ENCODE measurements at places on chromosomes 2 and 18.
A peak's percentile ranks its signal among the peaks of the same experiment; 100 is the strongest.

DNA sequence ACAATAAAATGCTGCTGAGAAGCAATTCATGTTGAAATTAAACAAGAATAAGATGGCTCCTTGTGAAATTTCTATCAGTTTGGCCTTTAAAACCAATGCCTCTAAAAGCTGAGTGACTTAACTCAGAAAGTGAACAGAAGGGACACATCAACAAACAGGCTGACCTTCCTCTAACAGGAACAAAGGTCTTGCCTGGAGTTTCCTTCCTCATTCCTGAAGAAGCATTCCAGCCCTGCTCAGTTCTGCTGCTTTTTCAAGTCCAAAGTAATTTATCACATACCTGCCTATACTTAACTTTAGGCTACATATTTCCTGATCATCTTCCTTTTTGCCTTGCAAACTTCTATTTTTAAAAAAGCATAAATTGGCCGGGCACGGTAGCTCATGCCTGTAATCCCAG is 14.1 kb downstream of the PTRHD1 start:
- DNase-seq = no peak

DNA sequence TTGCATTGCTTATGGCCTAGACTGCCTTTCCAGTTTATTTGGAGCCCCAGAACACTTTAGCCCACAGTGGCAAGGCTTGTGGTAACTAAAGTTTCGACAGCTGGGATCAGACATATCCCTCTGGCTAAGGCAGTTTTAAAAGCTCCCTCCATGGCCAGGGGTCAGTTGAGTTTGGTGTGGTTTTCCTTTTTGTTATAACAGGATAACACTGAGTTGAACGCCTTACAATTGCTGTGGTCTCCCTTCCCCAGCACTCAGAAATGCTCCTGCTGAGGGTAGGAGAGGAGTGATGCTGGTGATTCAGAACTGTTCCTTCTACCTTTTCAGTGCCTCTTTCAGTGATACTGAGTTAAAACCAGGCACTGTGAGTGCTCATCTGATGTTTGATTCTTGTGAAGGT is 182.6 kb downstream of the GULP1 start:
- DNase-seq = no peak

GRCh38 chr18:26757263-26758019 is 108.1 kb downstream of the AQP4 start:
- no peak for DNase-seq

- no peak for DNase-seq
Measured at GRCh38 chr2:38620282-38620977, 17.7 kb upstream of the HNRNPLL start.

GRCh38 chr2:239195992-239196391 is 204.8 kb downstream of the HDAC4 start:
- DNase-seq = peak; percentile 5

- DNase-seq = no peak
Measured at GRCh38 chr2:19776941-19777514, 124.8 kb downstream of the TTC32 start.

DNA sequence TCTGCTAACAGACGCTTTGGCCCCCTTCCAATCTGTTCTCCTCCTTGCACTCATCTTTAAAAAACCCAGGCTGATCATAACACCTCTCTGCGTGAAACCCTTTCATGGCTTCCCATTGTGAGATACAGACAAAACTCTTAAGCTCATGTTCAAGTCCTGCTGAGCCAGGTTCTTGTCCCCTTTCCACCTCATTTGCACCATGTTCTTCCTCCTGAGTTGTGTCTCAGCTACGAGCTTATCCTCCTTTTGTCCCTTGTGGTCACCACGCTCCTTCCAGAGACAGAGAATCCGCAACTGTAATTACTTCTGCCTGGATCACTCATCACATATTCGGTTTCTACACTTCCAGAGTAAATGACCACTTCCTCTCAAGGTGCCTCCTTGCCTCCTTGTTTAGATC is 238.8 kb downstream of the ACTR3 start:
- DNase-seq = no peak

- peak; percentile 64 for DNase-seq
Measured at GRCh38 chr18:12296457-12296856, 11.6 kb upstream of the TUBB6 start.

GRCh38 chr18:27845897-27846296 is 331.0 kb downstream of the CDH2 start:
- peak; percentile 21 for DNase-seq

DNA sequence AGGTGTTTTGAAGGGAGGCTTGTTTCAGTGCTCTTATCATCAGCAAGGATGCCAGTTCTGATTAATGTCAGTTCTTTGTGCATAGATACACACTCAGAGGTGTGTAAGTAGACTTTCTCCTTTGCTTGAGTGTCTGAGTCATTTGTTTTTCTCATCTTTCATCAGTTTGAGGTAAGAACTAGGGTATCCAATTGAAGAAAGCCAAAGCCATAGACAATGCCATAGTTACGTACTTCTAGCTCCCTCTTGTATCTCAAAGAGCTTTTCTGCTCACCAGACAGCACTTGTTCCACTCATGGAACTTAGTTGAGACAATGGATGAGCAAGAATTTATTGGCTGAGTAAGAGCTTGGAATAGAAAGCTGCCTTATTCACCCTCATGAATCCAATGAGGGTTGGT is 520.1 kb downstream of the PIK3C3 start:
- no peak for DNase-seq

DNA sequence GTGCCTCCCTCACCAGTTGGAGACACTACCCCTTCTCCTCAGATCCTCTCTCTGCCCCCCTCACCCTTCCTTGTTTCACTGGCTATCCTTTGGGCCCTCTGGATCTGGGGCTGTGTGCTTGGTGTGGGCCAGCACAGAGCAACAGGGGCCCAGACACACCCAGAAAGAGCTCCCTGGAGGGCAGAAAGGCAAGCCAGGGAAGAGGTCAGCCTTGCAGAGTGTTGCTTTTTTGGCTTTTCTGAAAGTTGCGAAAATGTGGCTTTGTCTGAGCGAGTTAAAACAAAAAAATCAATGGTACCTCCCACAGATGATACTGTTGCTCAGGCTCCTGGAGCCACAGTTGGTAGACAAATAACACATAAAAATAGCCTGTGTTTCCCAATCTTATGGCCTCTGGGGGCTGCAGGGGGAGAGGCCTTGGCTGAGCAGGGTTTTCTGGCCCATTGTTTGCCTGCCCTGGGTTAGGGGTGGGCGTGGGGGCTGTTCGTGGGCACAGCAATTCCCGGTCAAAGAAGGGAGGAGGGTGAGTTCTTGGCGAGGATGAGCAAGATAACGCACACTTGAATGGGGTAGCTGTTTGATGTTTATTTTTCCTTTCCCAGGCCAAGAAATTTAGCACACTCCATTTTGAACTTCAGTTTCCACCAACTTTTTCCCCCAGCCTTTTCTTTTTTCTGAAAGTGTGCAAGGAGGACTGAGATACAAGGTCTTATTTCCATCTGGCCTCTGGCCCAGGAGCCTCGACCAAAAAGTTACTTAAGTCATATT is 167.0 kb upstream of the HAAO start:
- peak; percentile 52 for DNase-seq

- no peak for DNase-seq
Measured at GRCh38 chr2:134839649-134840048, 1.2 kb downstream of the ACMSD start.

GRCh38 chr18:43994381-43994780 is 686.3 kb upstream of the SETBP1 start:
- no peak for DNase-seq

- DNase-seq = no peak
Measured at GRCh38 chr2:184520441-184520840, 77.9 kb upstream of the ZNF804A start.

DNA sequence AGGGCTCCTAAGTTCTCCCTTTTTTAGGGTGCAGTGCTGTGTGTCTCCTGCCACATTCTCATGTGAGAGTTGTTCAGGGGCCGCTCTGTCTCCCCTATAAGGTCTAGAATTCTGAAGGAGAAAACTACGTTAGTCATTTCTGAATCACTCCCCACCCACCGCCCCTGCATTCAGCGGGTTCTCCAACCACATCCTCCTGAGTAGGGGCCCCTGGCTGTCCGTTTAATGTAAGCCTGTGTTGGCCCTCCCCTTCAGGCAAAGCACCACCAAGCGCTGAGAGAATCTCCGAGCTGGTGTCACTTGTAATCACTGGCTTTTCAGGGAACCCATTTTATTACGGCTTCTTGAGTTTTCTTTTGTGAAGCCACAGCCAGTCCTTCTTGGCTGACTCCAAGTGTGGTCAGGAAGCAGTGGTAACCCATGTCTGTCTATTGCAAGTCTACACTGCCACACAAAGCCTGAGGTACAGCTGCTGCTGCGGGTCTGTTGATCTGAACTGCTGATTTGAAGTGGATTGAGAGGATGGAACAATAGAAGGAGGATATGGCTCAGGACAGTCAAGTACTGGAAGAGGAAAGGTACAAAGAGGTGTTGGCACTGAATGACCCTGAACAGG is 16.9 kb downstream of the LCT start:
- DNase-seq = peak; percentile 41

DNA sequence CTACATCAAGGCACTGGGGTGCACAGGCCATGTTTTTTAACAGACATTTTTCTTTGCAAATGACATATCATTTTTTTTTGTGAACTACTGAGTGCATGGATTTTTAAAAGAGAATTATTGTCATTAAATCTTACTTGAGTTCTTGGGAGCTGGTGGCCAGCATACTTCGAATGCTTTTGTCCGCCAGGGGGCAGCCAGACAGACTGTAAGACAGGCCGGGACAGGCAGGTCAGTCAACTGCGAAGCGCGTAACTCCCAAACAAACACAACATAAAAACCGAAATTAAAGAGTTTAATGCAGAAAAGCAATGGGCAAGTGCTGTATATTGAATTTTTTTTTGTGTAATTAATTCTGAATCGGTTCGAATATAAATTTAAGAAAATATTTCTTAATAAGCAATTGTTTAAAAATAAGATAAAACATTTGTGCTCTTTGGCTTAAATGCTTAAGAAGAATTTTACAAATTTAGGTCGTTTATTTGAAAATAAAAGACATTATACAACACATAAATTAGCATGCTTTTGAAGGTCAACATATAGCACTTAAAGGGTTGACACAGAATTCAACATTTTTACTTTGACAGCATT is 142.2 kb upstream of the PXDN start:
- DNase-seq = peak; percentile 57

GRCh38 chr2:21052044-21052443 is 8.2 kb upstream of the APOB start:
- DNase-seq = no peak

- DNase-seq = peak; percentile 65
Measured at GRCh38 chr2:186518945-186519344, 32.9 kb downstream of the ZC3H15 start.

DNA sequence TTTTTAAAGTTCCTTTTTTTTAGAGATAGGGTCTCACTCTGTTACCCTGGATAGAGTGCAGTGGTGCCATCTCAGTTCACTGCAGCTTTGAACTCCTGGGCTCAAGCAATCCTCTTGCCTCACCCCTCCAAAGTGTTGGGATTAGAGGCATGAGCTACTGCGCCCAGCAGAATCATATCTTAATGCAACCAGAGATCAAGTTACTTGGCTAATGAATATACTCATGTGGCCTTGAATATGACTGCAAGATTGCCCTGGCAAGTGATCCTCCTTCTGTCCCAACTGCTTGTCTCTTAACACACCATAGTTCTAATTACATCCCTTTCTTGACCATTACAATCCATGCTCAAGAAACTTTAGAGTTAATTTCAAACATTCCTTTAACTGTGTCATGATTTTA is 133.5 kb downstream of the SRBD1 start:
- no peak for DNase-seq

GRCh38 chr2:197280015-197280702 is 30.4 kb downstream of the ANKRD44 start:
- DNase-seq = peak; percentile 24

Measured in fibroblast of skin of scalp (primary cell).